ENCODE measurements at places on chromosomes 11 and 22.

- DNase-seq: no peak
Measured at GRCh38 chr11:11996321-11997048, 11.9 kb downstream of the DKK3 start.

- DNase-seq: no peak
Measured at GRCh38 chr11:128711136-128711535, 17.3 kb downstream of the FLI1 start.

DNA sequence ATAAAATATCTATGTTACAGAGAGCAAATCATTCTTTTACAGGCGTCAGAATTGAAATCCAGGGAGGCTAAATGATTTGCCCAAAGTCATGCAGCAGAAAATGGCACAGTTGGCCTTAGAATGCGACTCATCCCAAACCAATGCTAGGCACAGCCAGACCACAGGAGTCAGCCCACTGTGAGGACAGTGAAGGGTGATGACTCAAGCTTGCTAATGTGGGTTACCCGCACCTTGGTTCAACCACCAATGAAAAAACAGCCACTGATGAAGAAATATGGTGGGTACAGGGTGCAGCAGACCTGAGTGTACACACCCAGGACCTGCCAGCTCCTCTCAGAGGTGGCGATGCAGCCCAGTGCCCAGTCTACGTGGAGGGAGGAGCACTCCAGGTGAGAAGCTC is 89.7 kb downstream of the ZC3H12C start:
- no peak for DNase-seq

- DNase-seq: no peak
Measured at GRCh38 chr11:12927221-12927620, 81.9 kb upstream of the RASSF10 start.

DNA sequence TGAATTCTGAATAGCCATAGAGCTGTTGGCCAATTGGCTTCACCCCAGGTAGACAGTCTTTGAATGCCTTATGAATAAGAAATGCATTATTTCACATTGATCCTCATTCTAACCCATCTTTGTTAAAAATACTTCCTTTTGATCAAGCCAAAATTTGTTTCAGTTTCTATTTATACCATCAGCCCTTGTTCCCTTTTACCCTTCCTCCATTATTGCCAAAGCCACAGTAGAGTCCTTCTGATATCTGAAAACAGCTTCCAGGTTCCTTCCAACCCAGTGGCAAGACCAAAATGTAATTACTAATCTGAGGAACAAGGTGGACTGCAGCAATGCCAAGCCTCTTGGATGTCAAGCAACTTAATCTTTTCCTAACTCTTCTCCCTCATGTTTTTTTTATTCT is 458.8 kb downstream of the BUD13 start:
- no peak for DNase-seq

- DNase-seq: no peak
Measured at GRCh38 chr11:73259406-73260126, 12.6 kb upstream of the P2RY6 start.

- no peak for DNase-seq
Measured at GRCh38 chr11:64778223-64778472, 194 bp downstream of the SF1 start.

- peak; percentile 46 for DNase-seq
Measured at GRCh38 chr11:119100994-119101758, 477 bp downstream of the DPAGT1 start.

DNA sequence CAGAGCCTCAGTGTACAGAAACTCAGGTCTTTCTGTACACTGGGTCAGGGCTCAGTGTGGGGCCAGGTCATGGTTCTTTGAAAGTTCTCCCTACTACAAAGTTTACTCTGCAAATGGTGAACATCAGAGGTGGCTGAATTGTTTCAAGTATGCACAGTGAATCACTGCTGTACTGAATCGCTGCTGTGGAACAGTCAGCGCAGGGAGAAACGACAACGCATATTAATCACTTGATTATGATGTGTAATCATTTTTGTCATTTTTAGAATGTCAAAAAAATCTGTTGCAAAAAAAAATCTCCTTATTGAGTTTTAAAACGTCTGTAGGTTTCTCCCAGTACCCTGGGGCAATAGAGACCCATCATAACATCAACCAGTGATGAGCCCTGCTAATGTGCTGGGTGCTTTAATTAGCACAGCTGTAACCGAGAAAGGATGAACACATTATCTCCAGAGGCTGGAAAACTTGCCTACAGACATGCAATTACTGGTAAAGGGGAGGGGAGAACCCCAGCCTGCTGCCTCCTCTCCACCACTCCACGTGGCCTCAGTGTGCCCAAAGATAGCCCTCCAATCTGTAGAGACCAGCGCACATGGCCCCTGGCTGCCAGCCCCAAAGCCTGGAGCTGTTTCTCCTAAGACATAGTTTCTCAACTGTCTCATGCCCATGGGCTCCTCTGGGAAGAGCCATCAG is 12.8 kb downstream of the ARRB1 start:
- peak; percentile 85 for DNase-seq

- DNase-seq: no peak
Measured at GRCh38 chr11:112367895-112368294, 107.2 kb upstream of the PLET1 start.

GRCh38 chr11:132037956-132038355 is 667.5 kb downstream of the NTM start:
- no peak for DNase-seq

DNA sequence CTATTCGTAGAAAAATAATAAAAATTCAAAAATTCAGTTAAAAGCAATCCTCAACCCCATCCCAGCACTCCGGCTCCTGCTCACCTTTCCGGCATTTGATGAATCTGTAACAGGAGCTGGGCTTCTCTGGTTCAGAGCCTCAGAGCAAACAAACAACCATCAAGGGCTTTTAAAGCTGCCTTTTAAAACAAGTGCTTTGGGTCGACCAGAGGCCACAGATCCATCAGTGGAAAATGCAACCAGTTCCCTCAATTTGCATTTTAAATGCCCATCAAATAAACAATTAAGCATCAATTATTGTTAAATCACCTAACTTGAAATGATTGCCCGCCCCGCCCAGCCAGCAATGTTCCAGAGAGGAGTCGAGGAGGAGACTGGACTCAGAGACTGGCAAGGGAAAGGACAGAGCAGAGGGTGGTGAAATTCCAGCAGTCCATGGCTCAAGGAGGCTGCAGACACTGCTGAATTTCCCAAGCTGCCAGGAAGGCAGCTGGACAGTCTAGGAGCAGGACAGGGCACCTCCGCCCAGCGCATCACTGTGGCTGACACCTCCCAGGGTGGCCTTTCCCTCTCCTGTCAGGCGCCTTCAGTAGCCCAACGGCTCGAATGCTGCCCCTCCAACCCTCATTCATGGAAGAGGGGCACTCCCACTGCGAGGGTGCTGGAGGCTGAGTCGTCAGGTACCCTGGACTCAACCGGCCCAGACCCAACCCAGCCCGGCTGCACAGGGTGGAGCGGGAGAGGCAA is 7.5 kb downstream of the FXYD6 start:
- DNase-seq: no peak

GRCh38 chr11:133306019-133306418 is 226.3 kb downstream of the OPCML start:
- DNase-seq: peak; percentile 16

DNA sequence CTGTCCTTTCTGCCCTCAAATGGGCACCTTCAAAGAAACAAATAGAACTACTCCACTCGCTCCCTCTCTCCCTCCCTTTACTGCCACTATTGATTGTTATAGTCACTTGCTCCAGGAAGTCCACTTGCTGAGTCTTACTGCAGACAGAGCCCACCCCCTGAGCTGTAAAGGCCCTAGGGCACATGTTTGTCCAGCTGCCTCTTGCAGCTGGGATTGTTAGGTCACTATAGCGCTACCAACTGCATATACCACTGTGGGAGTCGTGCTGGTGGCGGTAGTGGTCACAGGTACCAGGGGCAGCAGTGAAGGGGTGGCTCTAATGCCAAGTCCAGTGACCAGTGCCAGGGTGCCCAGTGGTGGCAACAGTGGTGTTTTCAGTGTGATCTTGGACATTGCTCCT is 4.4 kb upstream of the SREBF2 start:
- DNase-seq: no peak

DNA sequence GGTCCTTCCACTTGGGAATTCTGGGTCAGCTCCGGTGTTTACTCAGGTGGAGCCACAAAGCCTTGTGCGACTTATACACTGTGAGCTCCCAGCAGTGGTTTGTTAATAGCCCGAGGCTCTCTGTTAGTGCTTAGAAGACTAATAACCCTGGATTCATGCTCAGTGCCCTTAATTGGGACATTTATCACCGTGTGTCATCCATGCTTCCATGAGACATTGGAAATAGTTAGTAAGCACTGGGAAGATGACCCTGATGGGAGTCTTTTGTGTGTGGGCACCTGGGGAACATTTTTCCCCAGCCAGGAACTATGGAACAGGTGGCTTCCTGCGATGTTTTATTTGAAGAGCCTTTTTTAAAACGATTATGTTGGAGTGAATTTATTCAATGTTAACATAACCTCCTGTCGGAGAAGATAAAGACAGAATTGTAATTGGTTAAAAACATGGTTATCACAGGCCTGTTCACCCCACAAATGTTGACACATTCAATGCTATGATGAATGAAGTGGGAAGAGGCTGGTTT is 188.9 kb downstream of the MYO18B start:
- no peak for DNase-seq

DNA sequence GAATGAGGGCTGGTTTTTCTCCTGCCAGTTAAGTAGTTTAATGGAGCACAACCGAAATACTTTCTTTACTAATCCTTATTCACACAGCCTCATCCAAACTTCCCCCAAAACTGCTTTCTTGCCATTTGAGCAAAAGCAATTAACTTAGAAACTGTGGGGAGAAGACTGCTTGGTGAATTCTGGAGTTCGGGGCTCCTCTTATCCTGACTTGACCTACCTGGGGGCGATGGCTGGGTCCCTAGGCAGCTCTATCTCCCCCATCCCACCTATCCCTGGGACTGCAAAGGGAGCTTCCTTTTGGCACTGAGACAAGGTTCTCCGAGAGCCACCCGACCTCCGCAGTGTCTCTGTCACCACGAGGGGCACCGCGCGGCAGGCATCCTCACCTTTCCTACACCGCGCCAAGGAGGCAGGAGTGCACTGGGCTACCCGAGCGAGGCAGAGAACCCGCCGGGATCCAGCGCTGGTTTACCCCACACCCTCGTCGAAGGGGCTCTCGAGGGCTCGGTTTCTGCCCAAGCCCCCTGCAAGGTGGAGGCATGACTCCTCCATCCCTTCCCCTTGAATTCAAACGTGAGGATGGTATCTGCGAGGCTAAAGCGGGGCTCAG is 759 bp downstream of the DESI1 start:
- peak; percentile 62 for DNase-seq

DNA sequence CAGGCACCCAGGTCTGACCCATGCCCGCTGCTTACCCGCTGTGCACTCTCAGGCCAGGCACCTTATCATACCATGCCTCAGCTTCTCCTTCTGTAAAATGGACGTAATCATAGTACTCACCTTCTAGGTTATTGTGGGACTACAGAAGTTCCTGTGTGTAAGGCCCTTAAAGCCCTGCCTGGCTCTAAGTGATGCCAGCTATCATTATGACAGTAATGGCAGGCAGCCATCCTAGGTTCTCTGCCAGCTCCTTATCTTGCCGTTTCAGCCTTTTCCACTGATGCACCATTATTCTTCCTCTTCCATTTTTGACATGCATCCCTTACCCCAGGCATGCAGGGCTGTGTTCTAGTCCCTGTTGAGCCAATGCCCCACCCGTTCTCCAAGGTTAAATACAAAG is 57.9 kb downstream of the DBX1 start:
- peak; percentile 92 for DNase-seq

- no peak for DNase-seq
Measured at GRCh38 chr11:12666915-12667314, 7.3 kb upstream of the TEAD1 start.

GRCh38 chr11:84890676-84891075 is 736.5 kb downstream of the DLG2 start:
- no peak for DNase-seq

DNA sequence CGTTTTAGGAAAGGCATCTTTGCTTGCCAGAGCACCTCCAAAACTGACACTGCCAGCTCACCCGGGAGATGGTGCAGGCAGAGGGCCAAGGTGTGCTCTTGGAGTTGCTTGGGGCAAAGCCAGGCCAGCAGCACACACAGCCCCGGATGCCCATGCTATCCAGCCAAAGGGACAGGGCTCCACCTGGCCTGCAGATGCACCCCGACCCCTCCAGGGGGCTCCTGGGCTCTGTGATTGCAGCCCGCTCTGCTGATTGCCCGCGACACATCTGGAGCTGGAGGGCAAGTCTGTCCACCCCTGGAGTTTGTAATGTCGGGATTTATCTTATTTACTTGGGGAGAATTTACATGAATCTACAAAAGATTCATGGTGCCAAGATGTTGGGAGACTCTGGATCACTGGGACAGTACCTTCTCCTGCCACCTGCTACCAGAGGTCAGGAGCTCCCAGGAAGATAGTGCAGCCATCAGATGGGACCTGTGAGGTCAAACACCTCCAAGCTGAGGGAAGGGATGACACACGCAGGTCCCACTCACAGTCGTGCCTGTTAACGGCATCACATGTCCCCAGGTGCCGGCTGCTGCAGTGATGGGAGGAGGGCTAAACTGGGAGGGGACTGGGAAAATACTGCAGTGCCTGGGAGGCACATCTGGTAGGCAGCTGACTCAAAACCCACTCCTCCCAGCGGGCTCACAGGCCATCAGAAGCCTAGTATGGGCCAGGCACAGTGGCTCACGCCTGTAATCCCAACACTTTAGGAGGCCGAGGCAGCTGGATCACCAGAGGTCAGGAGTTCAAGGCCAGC is 17.2 kb downstream of the CBX7 start:
- peak; percentile 70 for DNase-seq

- peak; percentile 72 for DNase-seq
Measured at GRCh38 chr11:45899448-45900174, 7.5 kb downstream of the FREY1 start.

DNA sequence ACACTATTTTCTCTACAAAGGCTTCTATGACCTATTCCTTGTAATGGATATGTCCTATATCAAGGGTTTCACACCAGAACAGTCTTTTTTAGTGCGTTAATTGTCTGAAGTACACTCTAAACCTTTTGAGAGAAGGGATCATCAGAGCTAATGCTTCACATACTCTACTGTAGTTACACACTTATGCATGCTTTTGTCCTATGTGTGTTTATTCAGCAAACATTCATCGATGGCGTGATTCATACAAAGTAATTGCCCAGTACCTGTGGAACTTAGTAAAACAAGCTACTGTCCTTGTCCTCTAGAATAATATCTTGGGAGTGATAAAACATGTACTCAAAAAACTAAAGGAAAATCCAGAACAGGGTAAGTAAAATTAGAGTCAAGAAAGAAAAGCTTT is 139.2 kb downstream of the GUCY1A2 start:
- no peak for DNase-seq

DNA sequence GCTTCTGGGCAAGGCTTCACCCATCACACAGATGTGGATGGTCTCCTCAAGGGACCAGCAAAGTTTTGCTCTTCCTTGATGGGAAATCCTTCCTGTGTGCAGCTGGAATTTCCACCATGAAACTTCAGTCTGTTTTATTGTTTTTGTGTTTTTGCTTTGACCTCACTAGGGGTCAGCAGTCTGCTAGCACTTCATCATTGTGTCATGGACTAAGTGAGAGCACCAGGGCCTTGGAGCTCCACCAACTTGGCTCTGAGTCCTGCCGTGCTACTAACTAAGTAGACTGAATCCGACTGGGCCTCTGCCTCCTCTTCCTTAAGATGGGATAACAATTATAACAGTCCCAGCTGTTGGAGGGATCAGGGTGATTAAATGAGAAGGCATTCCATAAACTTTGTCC is 305.8 kb upstream of the NCAM1 start:
- no peak for DNase-seq

Measured in hematopoietic multipotent progenitor cell treated with erythropoietin and hydrocortisone succinate and interleukin-3 and kit ligand, for 6 days (in vitro differentiated cells).